Lung (tissue), 17 donors: ENCODE measurements at places on chromosomes 2 and 18. TPM values are rescaled to one million over a fixed set of nuclear protein-coding genes. Genes with fewer than 3 reads are reported as not detected.
A peak's percentile ranks its signal among the peaks of the same experiment; 100 is the strongest.

GRCh38 chr2:47801118-47801517 is 18.2 kb downstream of the MSH6 start:
- H3K4me3 ChIP-seq, result no peak overlapping the region
- H3K36me3 ChIP-seq, result peaks cover 81% of the 10 kb centered on the region
- H3K4me1 ChIP-seq, result no peaks in the 10 kb centered on the region
- no peak overlapping the region for H3K27ac ChIP-seq
- H3K27me3 ChIP-seq, result no peaks in the 10 kb centered on the region

DNA sequence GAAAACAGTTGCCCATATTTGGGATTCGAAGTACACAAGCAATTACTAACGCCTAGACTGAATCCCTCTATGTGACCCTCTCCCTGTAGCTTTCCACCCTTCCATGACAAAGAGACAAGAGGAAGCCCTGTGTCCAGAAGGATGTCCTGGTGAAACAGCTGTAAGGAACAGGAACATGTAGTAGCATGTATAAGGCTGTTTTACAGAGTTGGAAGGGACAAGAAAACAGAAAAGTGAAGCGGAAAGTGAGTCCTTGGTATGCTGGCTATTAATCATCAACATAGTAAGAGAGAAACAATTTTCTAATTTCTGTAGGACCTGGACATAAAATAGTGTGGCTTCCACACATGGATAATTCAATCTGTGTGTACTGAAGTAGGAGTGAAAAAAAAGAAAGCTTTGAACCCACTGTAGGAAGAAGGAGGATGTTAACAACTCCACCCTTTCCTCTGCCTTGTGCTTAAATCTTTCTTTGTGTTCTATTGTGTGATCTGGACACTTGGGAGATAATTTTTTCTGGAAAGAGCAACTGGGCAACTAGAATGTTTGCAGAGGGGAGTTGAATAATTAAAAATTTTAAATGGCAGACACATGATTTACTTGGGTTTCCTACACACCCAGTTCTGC is 162.3 kb upstream of the ZSWIM2 start:
- H3K4me3 ChIP-seq, result no peak overlapping the region
- H3K27me3 ChIP-seq, result no peaks in the 10 kb centered on the region
- H3K36me3 ChIP-seq, result no peaks in the 10 kb centered on the region
- no peak for DNase-seq

DNA sequence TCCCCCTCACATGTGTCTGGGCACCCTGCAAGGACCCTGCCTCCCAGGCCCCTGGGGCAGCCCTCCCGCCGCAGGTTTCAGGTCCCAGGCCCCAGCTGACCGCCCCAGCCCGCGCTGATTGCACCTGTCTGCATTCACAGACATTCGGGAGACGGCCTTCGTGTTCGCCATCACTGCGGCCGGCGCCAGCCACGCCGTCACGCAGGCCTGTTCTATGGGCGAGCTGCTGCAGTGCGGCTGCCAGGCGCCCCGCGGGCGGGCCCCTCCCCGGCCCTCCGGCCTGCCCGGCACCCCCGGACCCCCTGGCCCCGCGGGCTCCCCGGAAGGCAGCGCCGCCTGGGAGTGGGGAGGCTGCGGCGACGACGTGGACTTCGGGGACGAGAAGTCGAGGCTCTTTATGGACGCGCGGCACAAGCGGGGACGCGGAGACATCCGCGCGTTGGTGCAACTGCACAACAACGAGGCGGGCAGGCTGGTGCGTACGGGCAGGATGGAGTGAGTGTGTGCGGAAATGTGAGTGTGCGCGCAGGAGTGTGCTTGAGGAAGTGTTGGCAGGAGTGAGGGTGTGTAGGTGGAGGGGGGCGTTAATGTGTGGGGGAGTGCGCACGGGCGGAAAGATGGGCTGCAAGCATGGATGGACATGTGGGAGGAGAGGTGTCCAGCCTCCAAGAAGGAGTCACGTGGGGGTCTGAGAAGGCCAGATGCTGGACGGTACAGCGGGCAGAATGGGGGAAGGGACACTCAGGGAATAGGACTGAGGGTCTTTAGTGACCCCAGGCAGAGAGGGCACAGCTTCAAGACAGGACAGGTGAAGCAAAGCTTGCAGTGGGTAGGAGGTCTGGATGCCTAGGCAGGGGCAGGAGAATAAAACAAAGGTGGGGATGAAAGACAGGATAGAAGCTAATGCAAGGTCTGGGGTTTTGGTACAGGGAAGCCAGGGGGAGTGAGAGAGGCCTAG is 9.0 kb upstream of the WNT10A start:
- no peak for DNase-seq
- no peak overlapping the region for H3K4me3 ChIP-seq
- H3K36me3 ChIP-seq, result no peaks in the 10 kb centered on the region
- no peak overlapping the region for H3K27ac ChIP-seq

DNA sequence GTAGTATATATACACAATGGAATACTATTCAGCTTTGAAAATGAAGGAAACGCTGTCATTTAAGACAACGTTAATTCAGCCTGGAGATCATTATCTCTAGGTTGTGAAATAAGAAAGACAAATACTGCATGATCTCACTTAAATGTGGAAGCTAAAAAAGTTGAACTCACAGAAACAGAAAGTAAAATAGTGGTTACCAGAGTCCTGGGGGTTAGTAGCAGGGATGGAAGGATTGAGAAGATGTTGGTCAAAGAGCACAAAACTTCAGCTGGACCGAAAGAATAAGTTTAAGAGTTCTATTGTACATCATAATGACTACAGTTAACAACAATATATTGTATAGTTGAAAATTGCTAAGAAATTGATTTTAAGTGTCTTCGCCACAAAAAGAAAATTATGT is 670.3 kb downstream of the NR4A2 start:
- no peak for DNase-seq
- no peak overlapping the region for H3K27ac ChIP-seq
- H3K27me3 ChIP-seq, result no peaks in the 10 kb centered on the region
- H3K4me1 ChIP-seq, result no peaks in the 10 kb centered on the region

DNA sequence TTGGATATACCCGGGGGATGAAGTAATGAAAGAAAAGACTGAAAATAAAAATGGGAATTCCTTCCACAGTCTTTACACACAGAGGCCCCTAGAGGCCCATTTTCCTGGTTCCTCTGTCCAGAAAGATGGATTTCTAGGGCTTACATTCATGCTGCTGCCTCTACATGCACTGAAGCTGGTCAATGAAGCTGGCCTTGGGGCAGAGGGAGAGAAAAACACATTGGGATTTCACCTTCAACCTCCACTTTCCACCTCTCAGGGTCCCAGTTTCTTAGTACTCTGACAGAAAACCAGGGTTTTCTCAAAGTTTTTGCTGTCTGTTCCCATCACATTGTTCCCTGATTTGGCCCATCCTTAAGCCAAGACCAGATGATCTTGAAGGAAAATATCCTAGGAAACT is 154.6 kb upstream of the ZSWIM2 start:
- no peaks in the 10 kb centered on the region for H3K4me1 ChIP-seq
- no peaks in the 10 kb centered on the region for H3K36me3 ChIP-seq
- DNase-seq, result no peak
- no peaks in the 10 kb centered on the region for H3K27me3 ChIP-seq

- H3K4me3 ChIP-seq, result no peak overlapping the region
- H3K4me1 ChIP-seq, result peaks cover 7% of the 10 kb centered on the region
- no peaks in the 10 kb centered on the region for H3K27me3 ChIP-seq
- H3K36me3 ChIP-seq, result no peaks in the 10 kb centered on the region
- no peak overlapping the region for H3K27ac ChIP-seq
Observed at GRCh38 chr2:68943581-68944568, 8.8 kb downstream of the GKN2 start.

DNA sequence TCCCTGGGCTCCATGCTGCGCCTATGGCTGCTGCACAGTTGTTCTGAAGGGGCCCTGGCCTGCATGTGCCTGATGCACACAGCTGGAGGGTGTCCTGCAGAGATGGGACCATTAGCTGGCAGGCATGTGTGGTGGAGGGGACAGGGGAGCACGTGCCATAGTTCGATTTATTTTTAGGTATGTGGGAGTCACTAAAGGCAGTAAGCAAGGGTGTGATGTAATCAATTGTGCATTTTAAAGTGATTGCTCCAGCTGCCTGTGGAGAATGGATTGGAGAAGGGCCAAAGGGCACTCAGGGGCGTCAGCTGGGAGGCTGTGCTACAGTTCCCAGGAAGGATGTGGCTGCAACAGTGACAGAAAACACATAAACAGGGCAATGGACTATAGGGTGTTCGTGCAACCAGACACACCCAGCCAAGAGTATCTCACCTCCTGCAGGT is 205.1 kb downstream of the ARL4C start:
- no peak overlapping the region for H3K4me3 ChIP-seq
- no peak overlapping the region for H3K27ac ChIP-seq
- H3K4me1 ChIP-seq, result peaks cover 11% of the 10 kb centered on the region

- H3K27me3 ChIP-seq, result no peaks in the 10 kb centered on the region
- peak; percentile 21 for DNase-seq
- H3K4me3 ChIP-seq, result no peak overlapping the region
- H3K4me1 ChIP-seq, result no peaks in the 10 kb centered on the region
- no peak overlapping the region for H3K27ac ChIP-seq
Observed at GRCh38 chr2:6368281-6368680, 497.4 kb downstream of the CMPK2 start.

GRCh38 chr2:65939687-65940086 is 495.2 kb upstream of the MEIS1 start:
- no peaks in the 10 kb centered on the region for H3K4me1 ChIP-seq
- no peaks in the 10 kb centered on the region for H3K27me3 ChIP-seq
- no peak for DNase-seq
- no peaks in the 10 kb centered on the region for H3K36me3 ChIP-seq

GRCh38 chr2:131408778-131409177 is 44.8 kb upstream of the RAB6D start:
- H3K27me3 ChIP-seq, result peaks cover 7% of the 10 kb centered on the region
- DNase-seq, result no peak
- no peak overlapping the region for H3K4me3 ChIP-seq
- H3K27ac ChIP-seq, result no peak overlapping the region
- no peaks in the 10 kb centered on the region for H3K4me1 ChIP-seq

GRCh38 chr18:32868406-32868805 is 95.6 kb upstream of the KLHL14 start:
- no peak overlapping the region for H3K4me3 ChIP-seq
- DNase-seq, result no peak
- no peaks in the 10 kb centered on the region for H3K27me3 ChIP-seq
- H3K4me1 ChIP-seq, result no peaks in the 10 kb centered on the region

GRCh38 chr2:240420206-240421104 is 15.0 kb upstream of the GPC1 start:
- H3K4me3 ChIP-seq, result no peak overlapping the region
- H3K27ac ChIP-seq, result no peak overlapping the region
- no peaks in the 10 kb centered on the region for H3K4me1 ChIP-seq
- no peaks in the 10 kb centered on the region for H3K27me3 ChIP-seq
- no peak for DNase-seq

DNA sequence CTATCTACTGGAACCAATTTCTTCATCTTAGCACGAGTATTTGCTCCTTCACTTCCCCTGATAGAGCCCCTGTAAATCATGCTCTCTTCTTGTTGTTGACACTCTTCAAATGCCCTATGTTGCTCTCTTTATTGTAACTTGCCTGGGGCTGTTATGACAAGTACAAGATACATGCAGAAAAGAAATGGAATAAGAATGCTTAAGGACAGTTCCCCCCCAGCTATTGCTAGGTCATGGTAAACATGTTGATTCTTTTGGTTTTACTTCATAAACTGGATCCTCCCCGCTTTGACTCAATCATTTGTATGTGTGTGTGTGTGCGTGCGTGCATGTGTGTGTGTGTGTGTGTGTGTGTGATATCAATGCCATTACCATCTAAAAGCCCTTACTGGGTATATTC is 368.5 kb upstream of the CNTNAP5 start:
- H3K27me3 ChIP-seq, result no peaks in the 10 kb centered on the region
- H3K4me1 ChIP-seq, result no peaks in the 10 kb centered on the region
- no peak for DNase-seq
- H3K4me3 ChIP-seq, result no peak overlapping the region
- H3K27ac ChIP-seq, result no peak overlapping the region

GRCh38 chr2:17387591-17387990 is 130.6 kb downstream of the RAD51AP2 start:
- H3K27ac ChIP-seq, result no peak overlapping the region
- no peaks in the 10 kb centered on the region for H3K36me3 ChIP-seq
- H3K27me3 ChIP-seq, result no peaks in the 10 kb centered on the region
- no peak overlapping the region for H3K4me3 ChIP-seq
- no peaks in the 10 kb centered on the region for H3K4me1 ChIP-seq

DNA sequence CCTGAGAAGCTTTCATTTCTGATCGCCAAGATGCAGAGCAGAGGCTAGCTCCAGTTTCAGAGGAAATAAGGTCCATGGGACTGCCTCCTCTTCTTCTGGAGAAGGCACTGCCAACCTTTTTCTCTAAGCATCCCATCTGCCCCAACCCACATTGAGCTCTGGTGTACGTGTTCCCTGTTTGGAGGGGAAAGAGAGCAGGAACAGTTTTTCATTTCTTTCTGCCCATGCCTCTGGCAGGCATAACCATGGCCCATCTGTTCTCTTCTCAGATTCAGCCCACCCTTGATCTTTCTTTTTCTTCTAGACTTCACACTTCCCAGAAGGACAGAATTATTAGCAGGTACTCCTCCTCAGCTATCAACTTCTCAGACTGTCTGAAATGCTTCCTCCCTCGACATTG is 1110.3 kb upstream of the KLHL29 start:
- DNase-seq, result no peak
- no peaks in the 10 kb centered on the region for H3K4me1 ChIP-seq
- H3K4me3 ChIP-seq, result no peak overlapping the region
- no peak overlapping the region for H3K27ac ChIP-seq

- no peak overlapping the region for H3K4me3 ChIP-seq
- no peak overlapping the region for H3K27ac ChIP-seq
- no peaks in the 10 kb centered on the region for H3K27me3 ChIP-seq
- H3K36me3 ChIP-seq, result peaks cover 19% of the 10 kb centered on the region
- H3K4me1 ChIP-seq, result no peaks in the 10 kb centered on the region
Observed at GRCh38 chr2:96800061-96801004, 15.7 kb upstream of the CNNM3 start.

DNA sequence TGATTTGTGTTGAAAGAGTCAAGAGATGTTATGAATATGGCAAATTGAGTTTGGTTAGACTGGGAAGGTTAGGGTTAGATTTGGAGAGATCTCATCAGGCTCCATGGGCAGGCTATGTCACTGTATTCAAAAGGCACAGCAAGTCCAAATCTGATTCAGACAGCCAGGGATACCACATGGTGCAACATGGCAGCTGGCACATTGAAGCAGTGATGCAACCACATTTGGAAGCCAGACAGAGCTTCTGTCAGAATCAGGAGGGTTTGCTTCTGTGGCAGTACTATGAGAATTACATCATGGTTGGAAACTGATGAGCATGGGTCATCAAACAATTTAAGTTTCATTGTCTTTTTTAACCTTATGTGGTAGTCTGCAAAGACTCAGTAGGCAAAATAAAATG is 772.2 kb downstream of the SUCLG1 start:
- no peaks in the 10 kb centered on the region for H3K27me3 ChIP-seq
- H3K36me3 ChIP-seq, result no peaks in the 10 kb centered on the region

GRCh38 chr2:133223226-133223625 is 345.0 kb downstream of the NCKAP5 start:
- H3K4me3 ChIP-seq, result no peak overlapping the region
- no peaks in the 10 kb centered on the region for H3K4me1 ChIP-seq
- H3K27ac ChIP-seq, result no peak overlapping the region
- DNase-seq, result no peak
- no peaks in the 10 kb centered on the region for H3K27me3 ChIP-seq

- H3K36me3 ChIP-seq, result no peaks in the 10 kb centered on the region
- H3K27ac ChIP-seq, result no peak overlapping the region
- DNase-seq, result no peak
- H3K27me3 ChIP-seq, result no peaks in the 10 kb centered on the region
- H3K4me3 ChIP-seq, result no peak overlapping the region
Observed at GRCh38 chr2:54422072-54422581, 34.0 kb upstream of the SPTBN1 start.

Gene CCDC138
- 18.3 TPM for total RNA-seq

Gene CPS1
- total RNA-seq, result 5.0 TPM

Gene SCN3A
- total RNA-seq, result 2.3 TPM

Gene MC2R
- not detected for total RNA-seq

Gene L3MBTL4
- total RNA-seq, result 16.3 TPM

Gene NCKAP1
- 194 TPM for total RNA-seq
